ENCODE measurements at places on chromosomes 12 and 14.

DNA sequence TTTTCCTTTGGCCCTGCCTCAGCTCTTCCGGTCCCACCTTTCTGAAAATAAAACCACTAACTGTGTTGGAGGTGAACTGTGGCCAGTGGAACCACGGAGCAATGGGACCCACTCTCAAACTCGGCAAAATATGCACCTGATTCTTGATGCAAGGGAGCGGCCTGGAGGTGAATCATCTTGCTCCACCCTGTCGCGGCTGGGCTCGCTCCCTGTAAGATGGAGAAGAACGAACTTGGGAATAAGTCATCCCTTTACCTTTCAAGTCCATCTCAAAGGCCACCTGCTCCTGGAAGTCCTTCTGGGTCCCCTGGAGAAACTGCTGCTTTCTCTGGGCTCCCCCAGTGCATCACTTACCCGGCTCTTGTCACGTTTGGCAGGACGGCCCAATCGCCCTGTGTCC is 309.9 kb downstream of the BCL11B start:
- DNase-seq: no peak

- DNase-seq: no peak
Observed at GRCh38 chr12:42732908-42733411, 143.4 kb upstream of the PRICKLE1 start.

DNA sequence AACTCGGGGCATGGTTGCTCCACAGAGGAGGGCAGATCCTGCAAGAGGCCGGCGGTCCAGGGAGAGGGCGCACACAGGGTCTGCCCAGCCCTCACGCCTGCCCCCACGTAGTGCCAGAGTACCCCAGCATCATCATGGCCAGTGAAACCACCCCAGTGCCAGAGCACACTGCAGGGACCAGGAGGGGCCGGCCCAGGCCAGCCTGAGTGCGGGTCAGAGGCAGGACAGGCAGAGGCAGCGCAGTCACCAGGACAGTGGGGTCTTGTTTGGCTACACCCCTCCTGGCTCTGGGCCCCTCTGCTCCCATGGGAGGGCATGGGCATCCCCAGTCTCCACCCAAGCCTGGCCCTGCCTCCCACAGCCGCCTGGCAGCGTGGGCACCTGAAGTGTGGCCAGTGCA is 34.7 kb downstream of the LRCOL1 start:
- no peak for DNase-seq

GRCh38 chr12:124774054-124774461 is 89.6 kb downstream of the SCARB1 start:
- DNase-seq: no peak

- DNase-seq: no peak
Observed at GRCh38 chr12:102954134-102954533, 3.3 kb upstream of the ASCL1 start.

Data from effector CD4-positive, alpha-beta T cell (primary cell).